HL-60 (cell line): ENCODE measurements at places on chromosomes 11 and 22.
A peak's percentile ranks its signal among the peaks of the same experiment; 100 is the strongest.

DNA sequence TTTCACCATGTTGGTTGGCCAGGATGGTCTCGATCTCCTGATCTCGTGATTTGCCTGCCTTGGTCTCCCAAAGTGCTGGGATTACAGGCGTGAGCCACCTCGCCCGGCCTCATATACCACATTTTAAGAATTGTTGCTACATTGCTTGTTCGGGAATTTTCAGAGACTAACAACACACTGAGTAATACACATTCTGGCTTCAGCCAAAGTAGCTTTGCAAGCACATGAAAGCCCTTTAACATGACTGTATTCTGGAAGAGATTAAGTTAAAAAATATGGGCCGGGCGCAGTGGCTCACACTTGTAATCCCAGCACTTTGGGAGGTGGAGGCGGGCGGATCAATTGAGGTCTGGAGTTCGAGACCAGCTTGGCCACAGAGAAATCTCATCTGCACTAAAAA, 15.0 kb downstream of the CRTAM start:
- no peak for DNase-seq

DNA sequence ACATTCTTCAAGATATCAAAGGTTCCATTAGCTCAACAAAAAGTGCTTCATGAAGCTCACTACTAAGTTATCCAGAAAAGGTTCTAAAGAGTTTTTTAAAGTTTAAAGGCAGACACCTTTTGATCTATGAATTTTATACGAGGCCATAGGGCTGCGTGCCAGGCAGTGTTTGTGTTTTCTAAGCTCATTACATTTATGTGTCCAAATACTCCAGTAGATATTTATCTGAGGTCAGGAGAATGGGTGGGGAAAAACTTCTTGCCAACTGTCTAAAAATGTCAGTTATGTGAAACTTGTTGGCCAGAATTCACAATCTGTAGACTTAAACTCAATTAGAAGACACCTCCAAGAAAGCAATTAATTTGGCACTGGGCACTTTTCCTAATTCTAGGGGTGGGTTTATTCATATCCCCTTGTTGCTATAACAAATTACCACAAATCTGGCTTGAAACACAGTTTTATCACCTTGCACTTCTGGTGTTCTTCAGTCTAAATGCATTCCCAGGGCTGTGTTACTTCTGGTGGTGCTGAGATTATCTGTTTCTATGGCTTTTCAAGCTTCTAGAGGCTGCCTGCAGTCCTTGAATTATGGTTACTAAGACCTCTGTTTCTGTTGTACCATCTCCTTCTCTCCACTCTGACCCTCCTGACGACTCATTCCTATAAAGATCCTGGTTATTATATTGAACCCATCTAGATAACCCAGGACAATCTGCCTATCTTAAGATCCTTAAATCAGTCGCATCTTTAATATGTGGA, 1030.4 kb upstream of the CNTN5 start:
- DNase-seq = no peak

- no peak for DNase-seq
These were observed 3.3 kb downstream of the GDPD5 start for GRCh38 chr11:75522286-75523044.

DNA sequence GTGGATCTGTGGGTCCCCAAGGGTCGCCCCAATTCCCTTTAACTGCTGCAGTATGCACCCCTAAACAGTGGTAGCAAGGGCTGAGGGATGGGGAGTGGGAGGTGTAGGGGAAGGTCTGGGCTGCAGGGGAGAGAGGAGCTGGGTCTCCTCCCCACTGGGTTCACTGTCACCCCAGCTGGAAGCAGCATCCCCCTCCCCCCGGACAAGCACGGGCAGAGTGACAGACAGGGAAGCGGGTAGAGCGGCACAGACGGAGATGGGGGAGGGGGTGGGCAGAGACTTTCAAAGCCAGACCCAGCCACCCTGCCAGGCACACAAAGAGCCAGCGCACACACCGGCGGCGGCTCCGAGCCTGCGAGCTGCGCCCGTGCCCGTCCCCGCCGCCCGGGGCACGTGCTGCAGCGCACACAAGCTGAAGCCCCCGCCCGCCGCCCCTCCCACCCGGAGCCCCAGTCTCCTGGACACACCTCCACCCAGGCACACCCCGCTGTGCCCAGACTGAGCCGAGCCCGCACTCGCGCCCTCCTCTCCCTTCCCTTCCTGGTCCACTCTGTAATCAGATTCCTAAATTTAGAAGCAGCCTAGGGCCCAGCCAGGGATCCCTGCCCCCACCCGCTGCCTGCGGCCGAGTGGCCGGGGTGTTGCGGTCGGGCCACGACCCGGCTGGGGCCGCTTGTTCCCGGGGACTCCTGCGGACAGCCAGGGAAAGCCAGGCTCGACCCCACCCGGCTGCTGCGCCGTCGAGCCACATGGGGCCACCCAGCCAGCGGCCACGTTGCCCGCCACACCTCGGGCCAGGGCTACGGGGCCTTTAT, 935 bp upstream of the RCOR2 start:
- DNase-seq = peak; percentile 38

GRCh38 chr22:46866591-46866990, 104.1 kb downstream of the TBC1D22A start:
- no peak for DNase-seq

DNA sequence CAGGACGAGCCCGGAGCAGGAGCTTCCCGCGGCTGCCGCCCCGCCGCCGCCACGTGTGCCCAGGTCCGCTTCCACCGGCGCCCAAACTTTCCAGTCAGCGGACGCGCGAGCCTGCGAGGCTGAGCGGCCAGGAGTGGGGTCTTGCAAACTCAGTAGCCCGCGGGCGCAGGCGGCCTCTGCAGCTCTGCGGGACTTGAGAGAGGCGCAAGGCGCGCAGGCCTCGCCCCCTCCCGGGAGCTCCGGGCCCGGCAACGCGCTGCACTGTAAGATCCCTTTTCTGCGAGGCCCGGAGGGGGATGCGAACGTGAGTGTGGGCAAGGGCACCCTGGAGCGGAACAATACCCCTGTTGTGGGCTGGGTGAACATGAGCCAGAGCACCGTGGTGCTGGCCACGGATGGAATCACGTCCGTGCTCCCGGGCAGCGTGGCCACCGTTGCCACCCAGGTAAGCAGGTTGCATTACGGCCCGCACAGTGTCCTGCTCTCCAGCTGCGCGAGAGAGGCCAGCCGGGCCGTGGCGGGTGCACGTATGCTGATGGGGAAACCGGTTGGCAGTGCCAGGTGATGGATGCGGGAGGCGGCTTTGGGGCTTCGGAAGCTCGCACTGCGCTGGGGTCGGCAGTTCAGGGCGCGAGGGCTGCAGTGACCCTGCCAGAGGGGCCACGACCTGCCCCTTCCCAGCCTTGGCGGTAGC, 2.0 kb downstream of the SLC6A5 start:
- DNase-seq = no peak

- no peak for DNase-seq
These were observed 60.2 kb downstream of the TNRC6B start for GRCh38 chr22:40237788-40238424.
